ENCODE measurements at places on chromosomes 2 and 18. TPM values are rescaled to one million over a fixed set of nuclear protein-coding genes. Genes with fewer than 3 reads are reported as not detected.

The DPP4 gene
- total RNA-seq: 0.27 TPM

The KLHL41 gene
- total RNA-seq: not detected

The SNORC gene
- 1.2 TPM for total RNA-seq

The SCYGR4 gene
- total RNA-seq: not detected

The PAX3 gene
- total RNA-seq: not detected

The SIGLEC15 gene
- 0.15 TPM for total RNA-seq

The DSG1 gene
- total RNA-seq: 0.38 TPM

The INPP4A gene
- total RNA-seq: 13.2 TPM

The RIT2 gene
- total RNA-seq: not detected

The ARHGAP25 gene
- total RNA-seq: 20.4 TPM

The ALPG gene
- total RNA-seq: not detected

The REG1B gene
- total RNA-seq: not detected

The ABCG8 gene
- not detected for total RNA-seq

The CDH20 gene
- not detected for total RNA-seq

The ACMSD gene
- not detected for total RNA-seq

The CTAGE1 gene
- not detected for total RNA-seq

The IL36B gene
- not detected for total RNA-seq

The UGT1A8 gene
- total RNA-seq: not detected

The VWA3B gene
- total RNA-seq: 0.08 TPM

The HOXD11 gene
- not detected for total RNA-seq

The KIF3C gene
- total RNA-seq: 22.1 TPM

The ZBTB7C gene
- 0.04 TPM for total RNA-seq

The SNTG2 gene
- total RNA-seq: 0.55 TPM

The ARHGAP28 gene
- total RNA-seq: 0.99 TPM

The TTC21B gene
- total RNA-seq: 15.6 TPM

The CDH19 gene
- total RNA-seq: not detected
